Stimulated activated CD8-positive, alpha-beta memory T cell treated with anti-CD3 and anti-CD28 coated beads, Interleukin-4, amount 100 ng/mL, for 48 hours (primary cell): ENCODE measurements at places on chromosomes 12 and 14.

- no peak for DNase-seq
These were observed 1.8 kb downstream of the PSME1 start for GRCh38 chr14:24137529-24138395.

GRCh38 chr12:10381928-10382628, 7.8 kb downstream of the KLRK1 start:
- peak; percentile 46 for DNase-seq

DNA sequence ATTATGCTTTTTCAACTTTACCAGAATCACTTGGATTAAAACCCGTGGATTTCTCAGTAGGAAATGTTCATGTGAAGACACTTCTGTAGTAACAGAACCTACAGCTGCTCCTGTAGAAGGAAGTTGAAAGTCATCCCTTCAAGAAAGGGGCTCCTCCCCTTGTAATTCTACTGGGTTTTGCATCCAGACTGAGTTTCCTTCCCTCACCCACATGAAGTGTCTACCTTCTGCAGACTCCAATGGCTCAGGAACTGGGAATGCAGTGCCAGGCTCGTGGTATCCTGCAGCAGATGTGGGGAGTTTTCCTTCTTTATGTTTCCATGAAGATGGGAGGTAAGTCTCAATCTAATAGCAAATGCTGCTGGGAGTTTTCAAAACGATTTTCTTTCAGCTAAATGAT, 7.9 kb upstream of the OR10G2 start:
- DNase-seq: no peak

DNA sequence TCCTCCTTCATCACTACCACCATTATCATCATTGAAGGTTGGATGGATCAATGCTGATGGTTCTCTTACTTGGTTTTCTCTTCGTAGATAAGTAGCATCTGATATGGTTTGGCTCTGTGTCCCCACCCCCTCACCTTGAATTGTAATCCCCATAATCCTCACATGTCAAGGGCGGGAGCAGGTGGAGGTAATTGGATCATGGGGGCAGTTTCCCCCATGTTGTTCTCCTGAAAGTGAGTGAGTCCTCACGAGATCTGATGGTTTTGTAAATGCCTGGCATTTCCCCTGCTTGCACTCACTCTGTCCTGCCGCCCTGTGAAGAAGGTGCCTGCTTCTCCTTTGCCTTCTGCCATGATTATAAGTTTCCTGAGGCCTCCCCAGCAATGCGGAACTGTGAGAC, 172.4 kb upstream of the PWP1 start:
- DNase-seq: no peak

DNA sequence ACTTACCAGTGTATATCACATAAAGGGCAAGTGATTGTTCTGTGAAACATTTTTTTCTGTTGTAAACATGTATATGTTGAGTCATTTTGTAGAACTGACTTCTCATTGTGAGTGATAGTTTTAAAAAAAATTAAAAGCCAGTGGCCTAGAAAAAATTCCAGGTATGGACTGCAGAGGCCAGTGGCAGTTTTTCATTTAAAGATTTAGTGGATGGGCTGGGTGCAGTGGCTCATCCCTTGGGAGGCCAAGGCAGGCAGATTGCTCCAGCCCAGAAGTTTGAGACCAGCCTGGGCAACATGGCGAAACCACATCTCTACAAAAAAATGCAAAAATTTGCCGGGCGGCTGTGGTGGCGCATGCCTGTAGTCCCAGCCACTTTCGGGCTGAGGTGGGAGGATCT, 84.7 kb upstream of the MDM1 start:
- DNase-seq: no peak

DNA sequence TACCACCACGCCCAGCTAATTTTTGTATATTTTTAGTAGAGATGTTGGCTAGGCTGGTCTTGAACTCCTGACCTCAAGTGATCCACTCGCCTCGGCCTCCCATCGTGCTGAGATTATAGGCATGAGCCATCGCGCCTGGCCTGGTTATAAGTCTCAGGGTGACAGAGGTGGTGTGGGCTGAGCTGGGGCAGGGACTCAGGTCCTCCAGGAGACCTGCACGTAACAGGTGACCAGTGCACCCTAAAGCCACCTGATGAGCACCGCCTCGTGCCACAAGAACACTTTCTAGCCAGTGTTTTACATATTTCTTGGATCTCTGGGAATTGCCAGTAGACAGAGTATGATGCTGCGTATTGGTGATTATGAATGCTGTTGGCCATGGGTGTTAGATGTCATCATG, 136.5 kb upstream of the CPM start:
- DNase-seq: no peak

- DNase-seq: no peak
These were observed 366.2 kb upstream of the KITLG start for GRCh38 chr12:88946372-88946997.

DNA sequence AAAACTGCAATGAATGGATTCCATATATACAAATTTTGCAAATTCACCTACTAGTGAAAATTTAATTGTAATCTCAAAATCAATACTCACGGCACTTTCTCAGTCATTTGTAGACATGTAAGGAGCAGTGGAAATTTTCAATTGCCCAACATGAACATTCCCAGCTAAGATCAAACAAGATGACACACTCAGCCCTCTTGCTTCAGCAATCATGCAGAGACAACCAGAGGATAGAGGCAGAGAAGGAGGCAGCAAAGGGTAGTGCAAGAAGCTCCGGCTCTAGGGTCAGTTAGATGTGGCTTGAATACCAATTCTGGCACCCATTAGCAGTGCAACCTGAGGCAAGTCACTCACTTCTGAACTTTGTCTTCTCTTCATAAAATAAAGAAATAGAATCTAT, 91.5 kb upstream of the SLC35F4 start:
- no peak for DNase-seq

GRCh38 chr12:128864516-128865186, 11.4 kb downstream of the GLT1D1 start:
- no peak for DNase-seq

DNA sequence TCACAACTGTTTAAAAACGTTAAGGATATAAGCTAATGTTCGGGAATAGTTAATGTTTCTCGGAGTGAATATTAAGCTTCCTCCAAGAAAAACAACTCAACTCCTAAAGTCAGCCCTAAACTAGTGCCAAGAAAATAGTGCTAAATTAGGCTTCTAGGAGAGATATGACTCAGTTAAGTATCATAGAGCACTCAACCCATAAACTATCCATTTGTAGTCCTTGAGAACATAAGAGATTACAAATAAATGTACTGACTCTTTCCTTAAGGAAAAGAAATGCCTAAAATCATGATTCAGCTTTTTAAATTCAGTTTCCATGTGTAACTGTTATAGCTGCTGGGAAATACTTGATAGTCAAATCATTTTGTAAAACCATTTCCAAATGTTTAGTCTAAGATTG, 117.1 kb downstream of the HMGA2 start:
- no peak for DNase-seq

DNA sequence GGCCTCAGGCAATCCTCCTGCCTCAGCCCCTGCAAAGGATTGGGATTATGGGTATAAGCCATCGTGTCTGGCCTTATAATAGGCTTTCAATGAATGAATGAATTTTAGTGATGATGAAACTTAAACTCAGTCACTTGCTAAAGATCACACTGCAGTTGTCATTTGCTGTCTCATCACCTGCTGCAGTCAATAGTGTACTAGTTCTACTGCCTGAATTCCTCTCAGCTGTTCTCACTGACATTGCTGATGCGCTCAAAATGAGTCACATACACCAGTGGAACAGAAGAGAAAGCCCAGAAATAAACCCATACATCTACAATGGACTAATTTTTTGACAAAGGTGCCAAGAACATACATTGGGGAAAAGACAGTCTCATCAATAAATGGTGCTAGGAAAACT, 5.6 kb upstream of the SYNJ2BP start:
- no peak for DNase-seq

- no peak for DNase-seq
These were observed 48.5 kb downstream of the BAZ1A start for GRCh38 chr14:34826661-34827060.

- no peak for DNase-seq
These were observed 8.2 kb downstream of the GOLT1B start for GRCh38 chr12:21509768-21510167.

DNA sequence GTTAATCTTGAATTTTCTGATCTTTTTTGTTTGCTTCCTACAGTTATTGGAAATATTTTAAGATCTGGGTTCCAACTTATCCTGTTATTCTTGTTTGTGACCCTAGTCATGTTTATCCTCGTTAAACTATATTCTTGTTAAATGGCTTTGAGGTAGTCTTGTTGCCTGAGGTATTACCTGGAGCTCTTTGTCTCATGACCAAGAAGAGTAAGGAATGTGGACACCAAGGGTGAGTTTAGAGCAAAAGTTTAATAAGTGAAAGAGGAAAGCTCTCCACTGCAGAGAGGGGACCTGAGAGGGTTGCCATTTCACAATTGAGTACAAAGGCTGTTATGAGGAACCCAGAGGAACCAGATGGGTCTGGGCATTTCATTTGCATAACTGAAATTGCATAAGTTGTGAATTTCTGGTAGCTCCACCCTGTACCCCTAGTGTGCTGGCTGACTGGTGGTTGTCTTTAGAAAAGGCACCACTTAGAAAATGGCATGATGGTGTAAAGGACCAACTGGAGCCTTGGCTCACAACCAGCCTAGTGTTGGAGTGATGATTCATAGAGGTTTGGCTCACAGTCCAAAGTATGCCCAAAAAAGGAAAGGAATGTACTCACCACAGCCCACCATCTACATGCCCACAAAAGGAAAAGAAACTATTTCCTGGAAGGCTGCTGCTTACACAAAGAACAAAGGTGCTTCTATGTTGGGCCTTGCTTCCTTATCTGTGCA, 36.7 kb upstream of the RESF1 start:
- DNase-seq: no peak

GRCh38 chr12:98151984-98152383, 363.4 kb upstream of the TMPO start:
- no peak for DNase-seq

DNA sequence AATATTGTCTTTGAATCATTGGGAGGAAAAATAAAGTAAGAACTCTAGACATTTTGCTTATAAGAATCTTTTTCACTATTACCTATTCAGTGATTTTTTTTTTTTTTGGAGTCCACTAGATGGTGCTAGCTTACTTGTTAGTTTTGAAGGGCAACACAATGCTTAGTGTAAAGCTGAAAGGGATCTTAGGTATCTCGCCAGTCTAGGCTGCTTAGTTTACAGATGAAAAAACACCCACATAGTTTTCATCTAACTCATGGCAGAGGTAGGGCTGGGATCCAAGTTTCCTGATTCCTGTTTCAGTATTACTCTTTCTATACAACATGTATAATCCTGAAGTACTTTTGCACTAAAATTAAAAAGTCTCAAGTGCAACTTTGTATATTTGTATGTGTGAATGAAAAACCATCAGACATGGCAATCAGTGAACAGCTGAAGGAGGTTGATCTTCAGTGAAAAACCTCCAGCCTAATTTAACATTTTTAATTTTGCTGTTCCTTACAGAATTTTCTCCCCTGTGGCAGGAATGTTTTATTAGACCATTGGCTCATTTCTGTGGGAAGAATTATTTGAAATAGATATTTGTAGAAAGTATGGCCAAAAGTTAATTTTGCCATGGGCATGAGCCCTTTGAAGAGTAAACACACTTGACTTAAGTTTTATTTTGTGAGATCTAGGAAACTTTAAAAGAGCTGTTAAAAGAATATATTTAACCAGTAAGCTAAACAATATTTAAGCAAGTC, 40.7 kb downstream of the LRRIQ1 start:
- DNase-seq: no peak

- no peak for DNase-seq
These were observed 21.7 kb downstream of the SLC11A2 start for GRCh38 chr12:51004504-51004903.

DNA sequence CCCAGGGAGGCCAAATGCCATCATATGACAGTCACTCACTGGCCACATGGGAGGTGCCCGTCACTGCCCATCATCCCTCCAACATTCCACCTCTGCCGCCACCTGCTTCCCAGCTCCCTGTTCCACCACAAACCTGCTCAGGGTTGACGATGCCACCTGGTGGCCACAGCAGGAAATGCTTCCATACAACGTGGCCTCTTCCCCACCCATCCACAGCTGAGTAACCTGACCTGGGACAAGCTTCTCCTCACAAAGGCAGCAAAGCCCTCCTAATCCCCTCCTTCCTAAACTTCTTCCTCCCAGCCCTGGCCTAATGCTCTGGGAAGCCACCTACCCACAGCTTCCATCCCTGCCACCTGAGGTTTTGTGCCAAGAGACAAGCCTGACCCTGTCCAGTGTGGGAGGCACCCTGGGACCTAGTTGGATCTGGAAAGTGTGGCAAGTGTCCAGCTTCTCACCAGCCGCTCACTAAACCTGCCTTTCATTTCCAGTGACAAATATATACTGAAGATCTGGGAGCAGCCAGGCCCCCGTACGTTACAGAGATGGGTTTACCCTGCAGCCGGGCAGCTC, 4.3 kb downstream of the DEGS2 start:
- peak; percentile 71 for DNase-seq

DNA sequence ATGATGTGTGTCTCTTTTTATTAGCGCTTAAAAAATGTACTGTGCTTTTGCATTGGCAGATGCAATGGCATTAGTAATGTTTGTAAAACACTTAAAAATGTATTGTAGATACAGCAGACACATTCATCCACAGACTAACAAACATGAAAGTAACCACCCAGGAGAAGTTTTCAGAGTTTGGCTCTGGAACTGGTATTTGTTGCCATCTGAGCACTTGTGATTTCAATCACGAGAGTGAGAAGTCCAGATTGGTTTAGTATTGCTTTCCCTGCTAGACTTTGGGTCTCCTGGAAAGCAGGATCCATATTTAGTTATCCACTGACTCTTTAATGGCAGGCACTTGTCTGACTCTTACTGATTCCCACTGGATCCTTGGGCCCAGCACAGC, 13.2 kb downstream of the RASSF8 start:
- no peak for DNase-seq

DNA sequence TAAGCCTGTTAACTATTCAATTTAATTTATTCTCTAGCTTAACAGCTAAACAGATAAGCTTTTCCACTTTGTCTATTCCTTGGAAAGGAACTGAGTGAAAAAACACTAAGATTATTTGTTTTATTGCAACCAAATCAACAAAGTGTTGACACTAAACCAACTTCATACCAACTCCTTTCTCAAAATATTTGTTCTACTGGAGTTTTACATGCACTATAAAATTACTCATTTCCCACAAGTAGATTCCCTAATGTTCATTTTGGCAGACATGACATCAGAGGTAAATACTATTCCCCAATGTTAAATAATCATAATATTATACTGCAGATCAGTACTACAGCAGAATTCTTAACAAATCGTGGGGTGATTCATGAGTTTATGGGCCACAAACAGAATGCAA, 231.4 kb downstream of the TTC6 start:
- DNase-seq: no peak

- no peak for DNase-seq
These were observed 89.5 kb downstream of the GRIN2B start for GRCh38 chr12:13891902-13892301.

DNA sequence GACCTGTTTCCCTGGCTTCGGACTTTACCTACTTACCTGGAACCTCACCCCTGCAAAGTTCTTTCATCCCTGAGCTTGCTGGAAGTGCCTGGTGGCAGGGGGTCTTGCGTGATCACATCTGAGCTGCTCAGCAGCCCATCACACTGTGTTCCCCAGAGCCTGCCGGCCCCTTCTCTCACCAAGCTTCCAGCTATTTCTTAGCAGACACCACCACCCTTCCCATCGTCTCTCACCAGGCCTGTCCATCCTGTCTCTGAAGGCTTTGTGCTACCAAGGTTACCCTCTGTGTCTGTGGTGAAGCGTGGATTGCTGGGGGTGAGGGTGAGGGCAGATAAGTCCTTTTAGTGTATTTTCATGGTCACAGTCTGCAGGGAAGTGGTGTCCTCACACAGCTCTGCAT, 78.8 kb upstream of the NRXN3 start:
- no peak for DNase-seq
